ENCODE measurements at places on chromosomes 5 and 9.
A peak's percentile ranks its signal among the peaks of the same experiment; 100 is the strongest.

GRCh38 chr5:115940080-115940810 is 22.0 kb upstream of the LVRN start:
- DNase-seq, result peak; percentile 64

GRCh38 chr5:9622971-9623421 is 7.2 kb downstream of the TAS2R1 start:
- no peak for DNase-seq

DNA sequence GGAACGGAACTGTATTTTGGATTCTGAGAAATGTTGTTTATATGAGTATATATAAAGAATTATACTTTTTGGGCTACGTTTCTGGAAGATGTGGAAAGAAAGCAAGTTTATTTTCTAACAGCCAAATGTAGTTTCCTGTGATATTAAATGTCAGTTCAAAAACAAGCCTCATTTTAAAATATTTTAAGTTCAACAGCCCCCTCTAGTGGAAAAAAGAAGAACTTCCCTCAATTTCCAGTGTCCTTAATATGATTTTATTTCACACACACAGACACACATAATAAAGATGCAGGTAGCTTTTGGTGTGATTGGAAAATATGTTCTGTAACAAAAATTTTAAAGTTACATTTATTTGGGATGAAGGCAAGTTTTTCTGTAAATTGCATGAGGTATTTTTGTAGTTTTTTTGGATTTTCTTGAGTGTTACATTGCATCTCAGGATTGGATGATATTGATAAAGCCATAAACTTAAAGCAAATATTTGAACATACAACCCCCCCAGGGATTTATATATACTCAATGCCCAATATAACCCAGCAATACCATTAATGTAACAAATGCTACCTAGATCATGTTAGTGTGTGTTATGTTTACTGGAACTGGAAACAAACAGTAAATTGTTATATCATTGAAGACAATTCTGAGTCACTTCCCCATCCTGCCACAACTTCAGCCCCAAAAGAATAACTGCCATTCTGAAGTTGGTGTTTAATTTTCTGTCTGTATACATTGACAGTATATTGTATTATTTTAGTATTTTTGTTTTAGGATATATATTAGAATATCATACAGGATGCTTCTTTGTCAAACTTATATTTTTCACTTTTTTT is 54.0 kb downstream of the CCDC171 start:
- no peak for DNase-seq

GRCh38 chr9:121498150-121498486 is 1.5 kb downstream of the GGTA1 start:
- peak; percentile 77 for DNase-seq

GRCh38 chr9:98201102-98201501 is 8.7 kb upstream of the CORO2A start:
- DNase-seq, result no peak

GRCh38 chr5:82753374-82753773 is 323.8 kb downstream of the TMEM167A start:
- DNase-seq, result no peak

GRCh38 chr5:95928724-95929253 is 32.9 kb downstream of the ELL2 start:
- no peak for DNase-seq

- DNase-seq, result no peak
Observed at GRCh38 chr5:158393457-158393856, 534.5 kb upstream of the CLINT1 start.

DNA sequence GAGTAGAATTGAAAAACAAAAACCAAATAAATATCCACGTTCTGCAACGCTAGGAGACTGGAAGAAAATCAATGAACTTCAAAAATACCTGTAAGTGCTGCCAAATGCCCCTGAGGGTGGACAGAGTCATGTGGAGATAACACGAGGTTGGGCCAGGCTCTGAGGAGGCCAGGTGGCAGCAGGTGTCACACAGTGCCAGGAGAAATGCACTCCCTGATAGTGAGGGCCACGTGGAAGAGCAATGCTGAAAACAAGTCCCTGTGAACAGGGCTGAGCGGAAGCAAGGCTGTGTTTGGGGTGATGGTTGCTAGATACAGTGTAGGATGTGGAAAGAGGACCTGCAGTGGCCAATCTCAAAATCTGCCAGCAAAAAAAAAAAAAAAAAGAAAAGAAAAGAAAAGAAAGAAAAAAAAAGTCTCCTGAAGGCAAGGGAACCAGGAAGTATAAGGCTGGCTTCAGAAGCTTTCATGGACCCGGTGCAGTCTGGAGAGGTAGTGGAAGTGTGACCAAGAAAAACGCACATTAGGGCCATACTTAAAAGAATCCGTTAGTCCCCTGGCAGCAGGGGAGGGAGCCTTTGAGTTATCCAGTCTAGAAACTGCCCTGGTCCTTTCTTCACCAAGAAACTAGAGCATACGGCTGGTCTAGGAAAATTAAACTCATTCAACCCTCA is 16.8 kb downstream of the C1QTNF3 start:
- no peak for DNase-seq

DNA sequence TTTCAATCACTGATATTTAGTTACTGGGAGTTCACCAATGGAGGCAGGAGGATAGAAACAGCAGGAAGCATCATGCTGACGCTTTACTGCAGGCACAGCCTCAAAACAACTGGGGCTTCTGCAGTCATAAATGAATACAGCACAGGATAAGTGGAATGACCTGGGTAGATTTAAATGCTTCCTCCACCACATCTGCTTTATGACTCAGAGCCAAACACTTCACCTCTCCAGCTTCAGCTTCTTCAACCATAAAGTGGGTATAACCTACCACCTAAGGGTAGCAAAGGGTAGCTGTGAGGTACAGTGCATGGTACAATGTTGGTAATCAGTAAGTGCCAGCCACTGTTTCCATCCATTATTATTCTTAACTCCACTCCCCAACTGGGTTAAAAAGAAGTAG is 28.4 kb downstream of the RASEF start:
- no peak for DNase-seq

GRCh38 chr5:31225118-31225517 is 31.6 kb downstream of the CDH6 start:
- no peak for DNase-seq

GRCh38 chr5:132277971-132278853 is 16.0 kb upstream of the SLC22A4 start:
- DNase-seq, result peak; percentile 8

DNA sequence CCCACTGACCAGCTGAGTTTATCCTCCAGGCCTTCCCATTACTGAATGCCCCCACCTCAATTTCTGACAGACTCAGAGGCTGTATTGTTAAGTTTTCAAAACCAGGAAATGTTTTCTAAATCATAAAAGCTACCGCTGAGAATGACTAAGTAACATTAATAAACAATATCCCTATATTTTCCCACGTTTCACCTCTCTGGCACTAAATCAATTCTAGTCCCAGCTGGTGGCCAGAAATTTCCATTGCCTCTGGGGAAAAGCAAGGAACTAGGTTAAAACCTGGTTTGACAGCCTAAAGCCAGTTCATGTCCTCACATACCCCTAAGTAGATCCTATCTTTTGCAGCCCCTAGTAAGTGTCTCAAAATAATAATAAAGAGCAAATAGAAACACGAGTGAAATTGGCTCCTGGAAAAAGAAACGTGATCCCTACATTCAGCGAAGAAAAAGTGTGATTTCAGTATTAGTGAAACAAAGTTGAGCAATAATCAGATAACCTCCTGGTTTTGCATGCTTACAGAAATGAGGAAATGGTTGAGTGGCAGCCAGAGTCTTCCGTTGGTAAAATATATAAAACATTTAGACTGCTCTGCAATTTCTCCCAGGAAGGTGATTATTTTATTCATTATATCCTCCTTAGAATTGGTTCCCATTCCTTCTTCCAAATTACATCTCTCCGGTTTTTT is 110.9 kb downstream of the ESM1 start:
- DNase-seq, result no peak

GRCh38 chr5:64678374-64678773 is 11.9 kb upstream of the SHISAL2B start:
- DNase-seq, result no peak

- DNase-seq, result no peak
Observed at GRCh38 chr5:8019719-8020218, 150.8 kb downstream of the MTRR start.

DNA sequence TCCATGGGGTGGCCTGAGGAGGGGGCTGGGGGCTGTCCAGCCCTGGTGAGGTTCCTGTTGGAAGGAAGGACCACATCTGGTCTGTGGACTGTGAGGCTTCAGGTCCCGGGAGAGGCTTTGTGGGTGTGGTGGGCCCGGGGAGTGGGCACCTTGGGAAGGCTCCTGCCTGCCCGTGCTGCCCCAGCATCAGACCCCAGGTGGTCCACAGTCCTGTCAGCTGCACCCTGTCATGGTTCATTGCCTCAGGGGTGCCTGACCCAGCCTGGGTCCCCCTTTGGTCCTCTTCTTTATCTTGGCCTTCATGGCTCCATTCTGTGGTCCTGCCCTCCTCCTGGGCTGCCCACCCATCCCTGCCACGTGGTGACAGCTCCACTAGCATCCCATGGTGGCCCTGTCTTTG is 36.7 kb downstream of the WNK2 start:
- no peak for DNase-seq

DNA sequence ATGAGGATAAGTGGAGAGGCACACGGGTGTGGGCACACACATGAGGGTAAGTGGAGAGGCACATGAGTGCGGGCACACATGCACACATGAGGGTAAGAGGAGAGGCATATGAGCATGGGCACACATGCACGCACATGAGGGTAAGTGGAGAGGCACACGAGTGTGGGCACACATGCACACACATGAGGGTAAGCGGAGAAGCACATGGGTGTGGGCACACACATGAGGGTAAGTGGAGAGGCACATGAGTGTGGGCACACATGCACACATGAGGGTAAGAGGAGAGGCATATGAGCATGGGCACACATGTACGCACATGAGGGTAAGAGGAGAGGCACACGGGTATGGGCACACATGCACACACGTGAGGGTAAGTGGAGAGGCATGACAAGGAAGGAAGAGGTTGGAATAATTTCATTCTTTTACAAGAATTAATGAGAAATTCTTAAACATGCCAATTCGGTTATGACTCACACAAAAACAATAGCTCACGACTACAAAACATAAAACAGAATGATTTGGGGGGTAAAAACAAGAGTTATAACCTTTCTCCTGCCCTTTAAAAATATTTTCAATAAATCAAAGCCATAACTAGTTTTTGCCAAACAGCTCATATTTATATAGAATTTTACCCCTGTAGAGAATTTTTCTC is 67.5 kb downstream of the APBA1 start:
- DNase-seq, result no peak

- DNase-seq, result no peak
Observed at GRCh38 chr9:99385215-99385614, 163.1 kb downstream of the SEC61B start.

DNA sequence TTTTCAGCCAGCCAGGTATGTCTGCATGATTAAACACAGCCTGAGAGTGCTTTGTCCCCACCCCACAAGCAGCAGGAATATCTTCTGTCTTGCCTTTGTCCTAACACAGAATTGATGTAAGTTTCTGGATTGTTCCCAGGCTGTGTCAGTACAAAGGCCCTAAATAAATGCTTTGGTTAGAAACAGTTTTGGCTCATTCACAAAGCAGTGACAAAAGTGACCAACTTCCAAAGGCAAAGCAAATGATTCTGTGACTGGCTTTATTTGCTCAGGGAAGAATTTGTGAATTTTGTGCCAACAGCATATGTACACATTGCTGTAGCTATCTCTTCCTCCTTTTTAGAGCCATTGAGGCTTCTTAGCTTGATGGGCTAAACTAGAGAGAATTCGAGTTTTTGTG is 133.7 kb downstream of the PLPPR1 start:
- DNase-seq, result no peak

DNA sequence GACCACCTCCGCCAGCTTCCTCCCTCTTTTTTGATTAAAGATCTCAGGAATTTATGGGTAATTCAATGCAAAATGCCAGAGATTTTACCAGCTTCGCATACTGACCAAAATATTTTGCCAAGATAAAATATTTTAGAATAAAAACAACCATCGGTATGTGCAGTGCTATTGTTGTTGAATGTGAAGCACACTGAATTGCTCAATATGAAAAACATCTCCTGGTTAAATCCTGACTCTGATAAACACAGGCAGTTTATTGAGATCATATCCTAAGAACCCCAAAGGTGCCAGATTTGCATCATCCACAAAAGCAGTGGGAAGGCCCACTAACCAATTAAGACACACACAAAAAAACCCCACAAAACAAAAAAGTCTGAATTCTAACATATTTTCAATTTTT is 202.4 kb downstream of the GLIS3 start:
- DNase-seq, result no peak

DNA sequence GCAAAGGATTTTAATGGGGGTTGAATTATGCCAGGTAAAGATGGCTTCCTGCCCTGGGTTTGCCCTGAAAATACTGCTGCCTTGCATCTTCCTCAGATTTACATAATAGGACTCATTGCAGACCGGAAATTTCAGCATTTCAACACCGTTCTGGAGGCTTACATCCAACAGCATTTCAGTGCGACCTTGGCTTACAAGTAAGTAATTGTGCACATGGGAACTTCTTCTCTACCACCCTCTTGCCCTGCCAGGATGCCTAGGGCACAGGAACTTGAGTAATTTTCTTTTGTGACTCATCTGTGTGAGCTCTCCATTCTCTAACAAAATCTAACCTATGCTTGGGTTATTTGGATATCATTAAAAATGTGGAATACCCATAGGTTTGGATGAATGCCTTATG is 80.2 kb downstream of the DOCK2 start:
- no peak for DNase-seq

GRCh38 chr5:56737951-56738606 is 77.3 kb upstream of the MAP3K1 start:
- no peak for DNase-seq

DNA sequence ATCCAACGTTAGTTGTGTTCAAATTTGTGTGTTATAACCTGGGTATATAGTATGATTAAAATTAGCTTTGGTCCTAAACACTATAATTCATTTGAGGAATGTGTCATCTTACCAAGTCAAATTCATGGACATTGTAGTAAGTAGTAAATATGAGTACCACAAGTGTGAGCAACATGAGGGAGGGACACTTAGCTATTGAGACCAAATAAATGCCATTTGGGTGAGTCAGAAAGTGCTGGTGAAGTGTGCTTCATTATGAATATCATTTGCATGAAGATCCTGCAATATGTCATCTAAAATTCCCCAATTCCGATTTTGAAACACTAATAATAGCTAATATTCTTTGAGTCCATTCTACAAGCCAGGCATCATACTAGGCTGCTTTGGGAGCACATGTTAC is 336.7 kb upstream of the KIF2A start:
- DNase-seq, result no peak

DNA sequence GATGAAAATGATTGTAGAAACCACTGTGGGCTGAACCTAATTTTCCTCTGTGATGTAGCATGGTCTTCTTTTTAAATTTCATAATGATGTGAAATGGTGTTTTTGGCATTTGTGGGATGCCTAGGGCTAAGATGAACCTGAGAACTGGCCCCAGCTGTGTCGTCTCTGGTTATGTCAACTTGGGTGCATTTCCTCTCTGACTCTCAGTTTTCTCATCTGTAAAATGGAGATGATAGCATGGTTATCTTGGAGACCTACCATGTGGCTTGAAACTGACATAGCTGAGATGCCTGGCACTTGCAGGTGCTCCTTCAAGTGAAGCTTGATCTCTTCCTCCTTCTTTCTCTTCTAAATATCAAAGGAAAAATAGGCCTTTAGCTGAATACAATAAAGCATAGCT is 77.8 kb downstream of the BOD1 start:
- DNase-seq, result no peak

Data from femur (tissue), 1 donor.